Lung microvascular endothelial cell (primary cell): ENCODE measurements at places on chromosomes 7 and 10. TPM values are rescaled to one million over a fixed set of nuclear protein-coding genes. Genes with fewer than 3 reads are reported as not detected.

GRCh38 chr7:18400726-18401125 lies 94.8 kb upstream of the HDAC9 start:
- no peak for DNase-seq

DNA sequence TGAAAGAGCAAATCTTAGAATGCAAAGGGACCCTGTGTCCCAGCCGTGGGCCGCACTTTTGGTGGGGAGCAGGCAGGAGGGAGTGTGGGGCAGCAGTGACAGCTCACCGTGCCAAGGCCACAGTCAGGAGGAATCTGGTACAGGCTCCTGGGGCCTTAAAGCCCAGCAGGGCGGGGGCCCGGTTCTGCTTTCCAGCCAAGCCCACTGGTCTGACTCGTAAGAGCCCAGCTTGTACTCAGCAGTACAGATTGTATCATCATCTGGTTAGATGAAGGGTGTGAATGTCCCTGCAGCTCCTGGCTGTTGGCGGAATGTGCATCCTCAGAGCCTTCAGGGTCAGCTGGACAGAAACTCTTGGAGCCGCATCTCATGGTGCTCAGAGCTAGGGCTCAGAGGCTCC lies 30.5 kb upstream of the TRIM8 start:
- DNase-seq, result no peak

The OR2A2 gene
- total RNA-seq, result not detected in 2 replicates

DNA sequence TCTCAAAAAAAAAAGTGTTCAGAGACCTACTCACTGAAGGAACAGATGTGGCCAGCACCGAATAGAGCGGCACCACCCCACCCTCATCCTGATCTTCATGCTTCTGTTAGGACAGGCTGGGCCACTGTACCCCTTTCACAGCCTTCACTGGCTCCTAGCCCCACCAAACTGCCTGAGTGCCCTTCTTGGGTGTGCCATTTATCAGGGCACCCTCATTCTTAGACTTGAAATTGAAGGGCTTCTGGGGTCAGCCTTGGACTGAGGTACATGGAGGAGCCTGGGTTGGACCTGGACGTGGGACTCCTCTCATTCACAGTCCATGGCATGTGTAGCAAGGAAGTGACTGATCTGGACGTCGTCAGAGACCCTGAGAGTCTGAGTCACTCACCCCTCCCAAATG lies 190.3 kb downstream of the COBL start:
- DNase-seq, result no peak

- no peak for DNase-seq
Observed at GRCh38 chr10:62043421-62044021, 142.0 kb downstream of the ARID5B start.

The TMEM229A gene
- total RNA-seq, result not detected in 2 replicates

The POMZP3 gene
- 1.7 and 3.8 TPM in 2 replicates for total RNA-seq

DNA sequence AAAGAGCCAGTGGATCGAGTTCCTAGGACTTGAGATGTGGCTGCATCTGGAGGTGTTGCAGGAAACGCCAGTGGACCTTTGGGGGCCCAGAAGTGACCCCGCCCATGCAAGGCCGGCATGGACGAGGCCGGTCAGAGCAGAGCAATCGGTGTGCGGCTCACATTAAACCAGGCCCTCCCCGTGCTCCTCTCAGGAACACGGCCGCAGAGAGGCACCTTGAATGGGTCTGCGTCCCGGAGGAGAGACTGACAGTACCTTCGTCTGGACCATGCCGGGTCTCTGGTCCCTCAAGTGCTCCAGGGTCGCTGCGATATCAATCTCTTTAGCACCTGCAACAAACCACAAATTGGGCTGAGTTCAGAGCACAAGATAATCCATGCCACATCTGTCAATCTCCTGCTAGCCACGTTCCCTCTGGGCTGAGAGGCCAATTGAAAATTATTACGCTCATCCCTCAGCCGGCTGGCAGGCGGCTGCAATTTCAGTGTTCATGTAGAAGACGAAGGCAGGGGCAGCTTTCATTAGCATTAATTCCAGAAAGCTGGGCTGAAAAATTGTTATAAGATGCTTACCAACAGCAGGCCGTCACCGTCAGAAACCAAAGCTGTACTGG lies 212.0 kb downstream of the DNAJB6 start:
- DNase-seq, result no peak

DNA sequence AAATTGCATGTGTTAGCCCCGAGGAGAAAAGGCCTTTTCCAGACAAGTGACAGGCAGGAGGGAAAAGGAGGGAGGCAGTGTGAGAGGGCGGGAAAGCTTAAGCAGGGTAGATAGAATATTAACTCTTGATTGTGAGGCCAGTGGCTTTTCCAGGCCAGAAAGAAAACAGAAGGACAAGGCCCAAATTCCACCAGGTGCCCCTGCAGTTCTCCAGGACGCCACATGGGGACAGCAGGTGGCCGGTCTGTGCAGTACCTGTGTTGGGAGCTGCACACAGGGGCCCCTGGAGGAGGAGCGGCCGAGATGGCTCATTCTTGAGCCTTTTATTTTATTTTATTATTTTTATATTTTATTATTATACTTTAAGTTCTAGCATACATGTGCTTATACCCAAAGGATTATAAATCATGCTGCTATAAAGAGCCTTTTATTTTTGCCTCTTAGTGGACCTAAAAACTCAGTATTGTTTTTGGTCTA lies 141.3 kb upstream of the KLF14 start:
- peak; percentile 48 for DNase-seq

The NCF1 gene
- total RNA-seq, result not detected in 2 replicates

- no peak for DNase-seq
Observed at GRCh38 chr7:207418-208129, 15.2 kb downstream of the FAM20C start.

The RNF32 gene
- 0.20 and 0.44 TPM in 2 replicates for total RNA-seq
